ENCODE measurements at places on chromosomes 16 and 17.
A peak's percentile ranks its signal among the peaks of the same experiment; 100 is the strongest.

DNA sequence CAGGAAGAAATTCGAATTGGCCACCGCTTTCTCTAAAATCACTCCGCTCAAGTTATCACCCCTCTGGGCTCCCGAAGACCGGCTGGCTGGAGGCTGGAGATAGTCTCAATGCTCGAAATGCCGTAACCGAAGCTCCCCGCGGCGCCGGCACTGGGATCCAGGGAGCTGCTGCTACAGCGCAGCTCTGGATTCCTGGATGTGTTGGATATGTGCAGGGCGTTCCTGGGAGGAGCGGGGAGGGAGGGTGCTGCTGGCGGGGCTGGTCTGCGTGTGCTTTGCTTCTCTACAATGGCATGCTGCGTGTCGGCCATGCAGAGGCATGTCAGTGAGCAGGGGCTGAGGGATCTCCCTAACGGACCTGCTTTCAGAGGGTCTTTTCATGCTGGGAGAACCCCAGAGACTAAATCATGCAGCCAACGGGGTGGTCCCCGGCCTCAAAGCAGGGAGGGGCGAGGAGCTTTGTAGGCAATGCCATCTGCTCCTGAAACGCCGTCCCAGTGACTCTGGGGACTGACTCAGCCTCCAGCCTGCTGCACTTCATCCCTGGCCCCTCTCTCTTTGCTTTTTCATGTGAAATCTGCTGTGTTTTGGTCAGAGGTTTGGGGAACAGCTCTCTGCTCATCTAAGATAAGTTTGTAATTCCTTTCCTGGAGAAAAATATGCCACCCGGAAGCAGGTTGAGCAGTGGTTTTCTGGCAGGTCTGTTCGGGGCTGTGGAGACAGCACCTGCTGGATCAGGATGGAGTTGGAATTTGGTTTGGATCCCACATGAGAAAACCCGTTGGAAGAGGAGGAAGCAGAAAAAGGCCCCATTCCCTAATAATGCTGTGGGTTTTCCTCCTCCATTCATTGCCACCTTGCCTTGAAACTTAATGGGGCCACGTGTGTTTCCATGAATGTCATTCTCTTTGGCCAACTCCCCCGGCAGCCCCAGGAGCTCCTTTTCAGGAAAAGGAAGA is 311.4 kb downstream of the SEC14L1 start:
- no peak for DNase-seq

DNA sequence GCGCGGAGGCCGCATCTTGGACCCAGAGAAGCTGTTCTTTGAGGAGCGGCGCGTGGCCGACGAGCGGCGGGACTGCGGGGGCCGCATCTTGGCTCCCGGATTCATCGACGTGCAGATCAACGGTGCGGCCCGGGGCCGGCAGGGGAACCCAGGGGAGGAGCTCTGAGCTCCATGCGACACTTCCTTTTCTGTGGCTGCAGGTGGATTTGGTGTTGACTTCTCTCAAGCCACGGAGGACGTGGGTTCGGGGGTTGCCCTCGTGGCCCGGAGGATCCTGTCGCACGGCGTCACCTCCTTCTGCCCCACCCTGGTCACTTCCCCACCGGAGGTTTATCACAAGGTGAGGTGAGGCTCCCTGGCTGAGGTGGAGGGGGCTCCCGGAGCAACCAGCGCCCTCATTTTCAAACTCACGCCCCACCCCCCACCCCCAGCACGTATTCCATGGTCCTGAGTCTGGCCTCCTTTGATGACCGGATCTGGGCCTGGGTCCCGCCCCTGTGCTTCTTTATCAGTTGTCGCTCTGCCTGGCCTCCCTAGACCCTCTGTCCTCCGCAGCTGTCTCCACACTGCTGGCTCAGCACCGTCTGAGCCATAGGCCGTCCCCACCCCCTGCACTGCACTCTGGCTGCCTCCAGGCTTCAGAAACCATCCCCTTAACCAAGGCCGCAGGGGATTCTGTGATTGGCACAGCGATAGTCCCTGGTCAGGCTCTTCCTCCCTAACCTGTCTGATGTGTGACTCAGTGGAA is 787 bp downstream of the AMDHD2 start:
- no peak for DNase-seq

GRCh38 chr16:27771201-27771910 is 221.4 kb downstream of the KATNIP start:
- DNase-seq = no peak

DNA sequence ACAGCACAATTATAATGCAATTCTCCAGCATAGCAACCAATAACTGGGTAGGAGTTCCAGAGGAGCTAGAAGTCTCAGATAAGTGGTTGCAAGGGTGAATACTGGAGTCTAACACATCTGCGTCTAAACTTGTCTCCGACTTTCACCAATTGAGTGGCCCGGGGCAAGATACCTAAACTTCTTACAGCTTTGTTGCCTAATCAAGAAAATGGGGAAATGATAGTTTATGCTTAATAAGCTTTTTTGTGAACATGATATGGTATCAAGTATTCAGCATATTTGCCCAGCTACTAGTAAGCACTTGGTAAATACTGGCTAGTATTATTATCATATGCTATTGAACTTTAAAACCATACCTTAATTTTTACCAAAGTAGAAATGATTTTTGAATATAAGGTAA is 183.5 kb downstream of the KCNJ2 start:
- DNase-seq = no peak

GRCh38 chr17:17186551-17187505 is 19.3 kb downstream of the PLD6 start:
- no peak for DNase-seq

DNA sequence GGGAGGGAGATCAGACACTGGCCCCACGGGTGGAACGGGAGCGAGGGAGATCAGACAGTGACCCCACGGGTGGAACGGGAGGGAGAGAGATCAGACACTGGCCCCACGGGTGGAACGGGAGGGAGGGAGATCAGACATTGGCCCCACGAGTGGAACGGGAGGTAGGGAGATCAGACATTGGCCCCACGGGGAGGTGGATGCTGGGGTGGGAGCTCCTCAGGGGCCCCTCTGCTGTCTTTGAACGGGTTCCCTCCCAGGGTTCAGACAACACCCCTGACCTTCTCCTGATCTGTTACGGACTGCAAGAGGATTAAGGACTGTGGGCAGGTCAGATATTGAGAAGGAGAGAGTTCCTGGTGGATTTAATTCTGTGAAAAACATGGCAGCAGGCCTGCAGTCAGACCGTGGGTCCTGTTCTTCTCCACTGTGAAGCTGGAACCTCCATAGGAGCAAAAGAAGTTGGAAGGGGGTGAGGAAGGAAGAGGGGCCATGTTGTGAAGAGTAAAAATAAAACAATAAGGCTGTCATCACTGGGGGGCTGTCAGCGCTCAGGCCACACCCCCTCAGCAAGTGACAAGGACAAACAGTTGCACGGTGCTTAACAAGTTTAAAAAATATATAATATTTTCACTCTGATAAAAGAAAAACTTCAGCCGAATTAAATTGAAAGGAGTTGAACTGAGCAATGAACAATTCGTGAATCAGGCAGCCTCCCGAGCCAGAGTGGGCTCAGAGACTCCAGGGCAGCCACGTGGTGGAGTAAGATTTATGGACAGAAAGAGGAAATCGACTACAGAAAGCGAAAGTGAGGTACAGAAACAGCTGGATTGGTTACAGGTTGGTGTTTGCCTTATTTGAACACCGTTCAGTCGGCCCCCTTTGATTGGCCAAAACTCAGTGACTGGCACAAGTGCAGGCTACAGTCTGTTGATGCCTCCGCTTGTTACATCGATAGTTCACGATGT is 348.7 kb upstream of the TNRC6C start:
- no peak for DNase-seq

- peak; percentile 71 for DNase-seq
These were observed 134.2 kb downstream of the MGAT5B start for GRCh38 chr17:77002103-77003045.

GRCh38 chr17:39939106-39939505 is 11.6 kb downstream of the LRRC3C start:
- no peak for DNase-seq

- no peak for DNase-seq
These were observed 20.4 kb upstream of the XYLT1 start for GRCh38 chr16:17491140-17491662.

- peak; percentile 97 for DNase-seq
These were observed at the start of gene ORC6 for GRCh38 chr16:46689365-46690280. Gene ORC6, plus strand, starts transcription at chr16:46689659. Its CDS starts 47 bp downstream, at chr16:46689706.

DNA sequence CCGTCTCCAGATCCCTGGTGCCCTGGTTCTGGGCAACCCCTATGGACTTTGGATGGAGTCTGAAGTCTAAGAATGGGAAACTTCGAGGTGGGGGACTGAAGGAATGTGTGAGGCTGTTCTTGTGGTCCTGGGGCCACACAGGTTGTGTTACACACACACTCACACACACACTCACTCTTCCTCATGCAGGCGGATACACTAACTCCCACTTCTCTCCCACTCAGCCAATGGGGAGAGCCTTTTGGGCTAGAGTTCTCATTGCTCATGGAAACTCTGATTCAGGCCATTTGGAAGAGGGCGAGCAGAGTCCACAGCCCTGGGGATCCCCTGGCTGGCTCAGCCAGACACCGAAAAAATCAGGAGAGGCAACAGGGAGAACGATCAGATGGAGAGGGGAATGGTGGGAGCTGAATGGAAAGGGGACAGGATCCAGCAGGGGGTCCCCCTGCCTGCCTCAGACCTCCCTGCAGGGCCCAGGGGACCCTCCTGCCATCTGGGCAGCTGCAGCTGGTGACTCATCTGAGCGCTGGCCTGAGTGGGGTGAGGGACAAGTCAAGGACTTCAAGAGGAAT is 9.1 kb downstream of the IGFBP4 start:
- no peak for DNase-seq

- DNase-seq = no peak
These were observed 17.2 kb upstream of the ADGRG1 start for GRCh38 chr16:57611181-57611580.

DNA sequence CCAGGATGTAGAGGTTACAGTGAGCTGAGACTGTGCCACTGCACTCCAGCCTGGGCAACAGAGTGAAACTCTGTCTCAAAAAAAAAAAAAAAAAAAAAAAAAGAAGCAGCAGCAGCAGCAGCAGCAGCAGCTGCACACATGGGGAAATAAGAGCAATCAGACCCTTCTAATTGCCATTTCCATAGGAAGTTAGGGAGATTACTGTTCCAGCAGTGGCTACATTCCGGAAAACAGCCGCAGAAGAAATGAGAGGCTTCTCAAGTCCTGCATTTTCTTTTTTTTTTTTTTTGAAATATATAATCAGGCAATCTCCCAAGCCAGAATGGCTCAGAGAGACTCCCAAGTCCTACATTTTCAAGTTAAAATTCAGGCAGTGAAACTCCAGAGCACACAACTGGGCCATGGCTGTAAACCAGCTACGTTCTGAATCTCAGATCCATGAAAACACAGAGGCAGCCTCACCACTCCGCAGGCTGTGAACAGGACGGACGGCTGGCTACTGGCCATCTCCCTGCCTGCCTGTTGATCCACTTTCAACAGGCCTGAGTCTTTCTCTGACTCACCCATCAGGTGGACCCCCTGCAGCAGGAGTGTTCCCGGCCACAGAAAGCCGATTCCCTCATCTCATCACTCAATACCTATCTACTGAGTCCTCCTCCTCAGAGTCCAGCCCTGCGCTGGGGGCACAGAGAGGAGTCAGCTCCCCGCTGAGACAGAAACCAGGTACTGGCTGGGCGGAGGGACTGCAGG is 15.0 kb downstream of the TRPV1 start:
- no peak for DNase-seq

DNA sequence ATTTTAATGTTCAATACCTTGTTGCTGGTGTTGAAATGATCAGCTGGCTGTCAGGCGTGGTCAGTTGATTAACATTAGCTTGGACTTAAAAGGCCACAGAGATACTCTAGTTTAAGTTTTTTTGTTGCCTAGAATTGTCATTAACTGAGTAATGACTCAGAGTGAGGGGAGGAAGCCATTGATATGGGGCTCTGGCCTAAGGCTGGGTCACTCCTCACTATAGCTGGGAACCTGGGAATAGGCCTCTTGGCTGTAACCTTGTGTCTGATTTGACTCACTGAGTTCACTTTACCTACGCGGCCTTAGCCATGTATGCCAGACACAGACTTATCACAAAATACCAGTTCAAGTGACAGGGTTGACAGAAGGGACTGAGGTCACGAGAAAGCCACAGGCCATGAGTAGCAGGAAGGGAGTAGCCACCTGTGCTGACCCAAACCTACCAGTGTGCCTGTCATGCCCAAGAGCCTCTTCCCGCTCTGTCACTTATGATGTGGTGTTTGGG is 37.9 kb upstream of the ADCY7 start:
- DNase-seq = no peak

- no peak for DNase-seq
These were observed 690 bp downstream of the RPL23 start for GRCh38 chr17:38852771-38853291.

DNA sequence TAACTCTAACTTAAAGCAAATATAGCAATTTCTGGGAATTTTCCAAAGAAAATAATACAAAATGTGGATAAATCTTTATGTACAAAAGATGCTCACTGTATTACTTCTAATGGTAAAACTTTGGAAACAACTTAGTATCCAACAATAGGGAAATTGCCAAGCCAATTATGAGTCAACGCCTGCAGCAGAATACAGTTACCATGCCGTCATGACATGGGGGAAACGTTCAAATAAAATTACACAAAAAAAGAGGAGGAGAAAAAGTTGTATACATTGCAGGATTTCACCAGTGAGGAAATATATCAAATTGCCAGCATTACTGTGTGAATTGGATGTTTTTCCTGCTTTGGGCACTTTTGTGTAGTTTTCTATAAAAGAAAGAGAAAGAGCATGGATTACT is 469.6 kb downstream of the SOX9 start:
- DNase-seq = no peak

DNA sequence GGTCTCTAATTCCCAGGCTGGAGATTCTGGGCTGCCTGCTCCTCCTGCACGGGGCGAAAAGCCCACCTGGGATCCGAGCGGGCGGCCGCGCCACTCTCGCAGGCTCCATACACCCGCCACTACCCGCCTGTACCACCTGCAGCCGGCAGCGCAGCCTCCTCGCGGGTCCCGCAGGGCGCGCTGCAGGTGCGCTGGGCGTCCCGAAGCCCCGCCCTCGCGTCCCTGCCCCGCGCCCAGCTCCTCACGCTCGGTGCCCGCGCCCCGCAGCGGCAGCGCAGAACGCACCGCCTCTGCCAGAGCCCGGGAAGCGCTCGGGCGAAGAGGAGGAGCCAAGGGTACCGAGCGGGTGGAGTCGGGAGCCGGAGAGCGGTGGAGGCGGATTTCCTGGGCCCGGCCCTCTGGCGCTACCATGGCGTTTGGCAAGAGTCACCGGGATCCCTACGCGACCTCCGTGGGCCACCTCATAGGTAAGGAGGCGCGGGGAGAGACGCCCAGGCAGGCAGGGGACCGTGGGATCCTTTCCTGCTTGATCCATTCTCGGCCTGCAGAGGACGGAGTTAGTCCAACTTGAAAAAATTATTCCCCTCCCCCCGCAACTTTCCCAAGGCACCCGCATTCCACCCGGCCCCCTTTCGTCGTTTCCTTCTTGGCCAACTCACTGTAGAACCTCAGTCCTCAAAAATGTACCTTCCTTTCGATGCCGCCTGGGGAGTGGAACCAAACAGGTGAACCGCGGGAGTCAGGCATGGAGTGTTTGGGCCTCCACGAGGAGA is at the start of gene TOM1L1:
TSS of gene TOM1L1 (plus strand) at position 396 of the 773 bp plus-strand sequence. CDS start at position 410, 14 bp downstream.
- DNase-seq = peak; percentile 69

GRCh38 chr17:7705269-7706255 is 560 bp downstream of the EFNB3 start:
- DNase-seq = no peak

- no peak for DNase-seq
These were observed 37.0 kb upstream of the DHX8 start for GRCh38 chr17:43446773-43447172.

GRCh38 chr16:610513-611381 is 20.0 kb upstream of the WFIKKN1 start:
- DNase-seq = no peak
